ENCODE measurements at places on chromosomes 3 and 15.

DNA sequence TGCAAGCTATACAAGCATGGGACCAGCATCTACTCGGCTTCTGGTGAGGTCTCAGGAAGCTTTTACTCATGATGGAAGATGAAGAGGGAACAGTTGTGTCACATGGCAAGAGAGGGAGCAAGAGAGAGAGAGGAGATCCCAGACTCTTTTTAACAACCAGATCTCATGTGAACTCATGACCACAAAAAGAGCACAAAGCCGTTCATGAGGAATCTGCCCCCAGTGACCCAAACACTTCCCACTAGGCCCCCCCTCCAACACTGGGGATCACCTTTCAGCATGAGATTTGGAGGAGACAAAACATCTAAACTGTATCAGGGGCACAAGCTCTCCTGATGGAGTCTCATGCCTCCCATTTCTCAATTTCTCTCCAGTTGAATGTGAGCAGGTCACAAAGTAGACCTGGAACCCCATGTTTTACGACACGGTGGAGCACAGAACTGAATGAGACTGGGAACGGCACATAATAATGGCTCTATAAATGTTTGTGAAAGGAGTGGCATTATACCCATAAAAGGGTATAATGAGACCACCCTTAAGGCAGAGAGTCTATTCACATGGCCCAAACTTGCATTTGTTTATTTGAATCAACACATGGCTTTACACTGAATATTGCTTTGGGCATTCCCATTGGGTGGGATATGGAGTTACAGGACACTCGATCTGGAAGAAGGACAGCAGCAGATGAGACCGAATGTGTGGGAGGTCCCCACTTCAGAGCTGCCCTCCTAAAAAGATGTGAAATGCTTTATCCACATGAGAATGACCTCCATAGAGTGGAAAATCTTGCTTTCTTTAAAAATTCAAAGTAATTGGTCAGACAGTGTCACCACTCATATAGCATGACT, 38.8 kb downstream of the IL16 start:
- DNase-seq: no peak

GRCh38 chr15:36330598-36330997, 248.8 kb upstream of the CDIN1 start:
- DNase-seq: no peak

DNA sequence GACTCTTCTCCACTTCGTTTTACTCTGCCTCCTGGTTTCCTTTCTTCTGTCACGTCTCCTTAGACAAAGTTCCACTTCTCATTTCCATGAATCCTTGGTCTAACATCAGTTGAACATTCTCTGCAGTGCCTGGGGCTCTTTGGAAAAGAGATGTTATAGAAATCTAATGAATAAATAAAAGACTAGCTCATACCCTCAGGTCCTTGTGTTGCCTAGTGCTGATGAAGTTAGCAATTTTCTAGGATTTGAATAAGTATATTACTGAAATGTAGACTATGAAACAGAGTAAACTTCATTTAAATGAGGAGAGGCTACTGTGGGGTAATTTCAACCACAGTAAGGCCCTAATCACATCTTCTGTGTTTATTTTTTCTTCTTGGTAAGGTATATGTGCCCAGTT, 146.9 kb upstream of the CADPS start:
- DNase-seq: no peak

DNA sequence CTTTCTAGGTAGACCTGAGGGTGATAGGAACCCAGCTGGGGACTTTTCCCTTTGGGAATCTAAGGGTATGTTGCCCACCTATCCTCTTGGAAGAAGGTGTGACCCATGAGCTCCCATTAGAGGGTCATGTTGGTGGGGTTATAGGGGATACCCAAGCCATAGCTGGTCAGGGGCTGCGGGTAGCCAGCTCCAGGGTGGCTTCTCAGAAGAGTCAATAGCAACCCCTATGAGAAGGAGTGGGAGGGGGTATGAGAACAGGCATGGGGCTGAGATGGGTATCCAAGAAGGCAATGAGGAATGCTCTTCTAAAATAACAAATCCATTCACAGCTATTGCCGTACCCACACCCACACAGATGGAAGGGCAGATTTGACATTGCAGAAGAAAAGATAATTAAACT, 217.8 kb downstream of the UACA start:
- DNase-seq: no peak

GRCh38 chr3:182794455-182795388, 1.4 kb downstream of the ATP11B start:
- no peak for DNase-seq

DNA sequence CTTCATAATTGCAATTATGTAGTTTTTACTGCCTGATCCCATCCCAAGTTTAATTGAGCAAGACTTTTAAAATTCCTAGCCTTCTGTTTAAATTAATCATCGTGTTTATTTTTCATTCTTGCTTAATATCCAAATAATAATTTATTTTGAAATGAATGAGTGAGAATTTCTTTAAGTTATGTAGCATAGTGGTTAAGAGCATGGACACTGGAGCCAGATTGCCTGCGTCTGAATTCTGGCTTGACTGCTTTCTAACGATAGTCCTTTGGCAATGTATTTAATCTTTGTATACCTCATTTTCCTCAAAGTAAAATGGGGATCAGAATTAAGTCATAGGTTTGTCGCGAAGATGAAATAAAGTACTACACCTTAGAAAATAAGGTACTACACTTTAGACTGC, 71.4 kb downstream of the LRRC49 start:
- DNase-seq: no peak

DNA sequence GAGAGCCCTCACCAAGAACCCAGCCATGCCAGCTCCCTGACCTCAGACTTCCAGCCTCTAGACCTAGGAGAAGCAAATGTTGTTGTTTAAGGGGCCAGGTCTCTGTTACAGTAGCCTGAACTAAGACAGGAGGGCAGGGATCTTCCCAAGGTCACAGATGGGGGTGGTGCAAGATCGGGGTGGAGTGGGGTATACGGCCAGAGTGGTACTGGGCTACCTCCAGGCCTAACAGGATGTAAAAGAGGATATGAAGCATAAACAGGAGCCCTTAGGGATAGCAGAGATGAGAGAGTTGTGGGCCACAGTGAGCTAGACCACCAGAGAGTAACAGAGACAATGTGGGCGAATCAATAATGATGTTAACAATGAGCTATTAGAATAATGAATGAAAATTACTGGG, 82.9 kb downstream of the TOP2B start:
- no peak for DNase-seq

DNA sequence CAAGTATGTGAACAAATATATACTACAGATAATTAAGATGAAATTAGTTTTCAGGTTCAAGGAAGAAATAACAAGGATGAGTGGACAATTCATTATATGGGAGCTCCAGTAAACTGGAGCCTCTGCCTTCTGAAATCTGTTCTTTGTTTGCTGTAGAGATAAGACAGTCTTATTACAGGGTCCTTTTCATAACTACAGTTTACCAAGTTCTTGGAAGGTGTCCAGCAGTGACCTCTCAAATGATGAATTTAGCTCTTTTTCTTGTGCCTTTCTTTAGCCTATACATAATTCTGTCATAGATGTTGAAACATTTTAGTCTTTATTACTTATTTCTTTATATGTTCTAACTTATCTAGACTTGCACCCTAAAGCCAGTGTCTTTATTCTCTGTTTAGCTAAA, 89.7 kb upstream of the GBE1 start:
- no peak for DNase-seq

DNA sequence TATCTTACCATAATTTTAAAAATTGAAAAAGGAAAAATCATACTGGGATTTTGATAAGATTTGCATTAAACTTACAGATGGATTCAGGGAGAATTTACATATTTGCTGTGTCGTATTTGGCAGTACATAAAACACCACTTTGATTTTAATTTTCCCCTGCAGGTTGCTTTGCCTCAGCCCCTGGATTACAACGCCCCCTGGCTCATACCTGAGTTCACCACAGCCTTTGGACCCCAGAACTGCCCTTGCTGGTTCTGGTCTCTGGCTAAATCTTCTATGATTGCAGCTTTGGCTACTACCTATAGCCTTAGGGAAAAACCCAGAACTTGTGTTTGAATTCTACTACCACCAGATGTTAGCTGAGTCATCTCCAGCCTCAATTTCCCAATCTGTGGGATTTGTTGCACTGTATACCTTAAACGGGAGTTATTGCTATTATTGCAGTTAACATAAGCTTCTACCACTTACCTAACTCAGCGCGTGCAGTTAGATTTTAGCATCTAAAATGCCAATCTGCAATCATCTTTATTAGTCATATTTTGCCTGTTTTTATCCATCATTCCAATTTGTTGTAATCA, 315.7 kb upstream of the GADL1 start:
- DNase-seq: no peak

- DNase-seq: no peak
Observed at GRCh38 chr15:100856867-100857266, 22.8 kb upstream of the ALDH1A3 start.

DNA sequence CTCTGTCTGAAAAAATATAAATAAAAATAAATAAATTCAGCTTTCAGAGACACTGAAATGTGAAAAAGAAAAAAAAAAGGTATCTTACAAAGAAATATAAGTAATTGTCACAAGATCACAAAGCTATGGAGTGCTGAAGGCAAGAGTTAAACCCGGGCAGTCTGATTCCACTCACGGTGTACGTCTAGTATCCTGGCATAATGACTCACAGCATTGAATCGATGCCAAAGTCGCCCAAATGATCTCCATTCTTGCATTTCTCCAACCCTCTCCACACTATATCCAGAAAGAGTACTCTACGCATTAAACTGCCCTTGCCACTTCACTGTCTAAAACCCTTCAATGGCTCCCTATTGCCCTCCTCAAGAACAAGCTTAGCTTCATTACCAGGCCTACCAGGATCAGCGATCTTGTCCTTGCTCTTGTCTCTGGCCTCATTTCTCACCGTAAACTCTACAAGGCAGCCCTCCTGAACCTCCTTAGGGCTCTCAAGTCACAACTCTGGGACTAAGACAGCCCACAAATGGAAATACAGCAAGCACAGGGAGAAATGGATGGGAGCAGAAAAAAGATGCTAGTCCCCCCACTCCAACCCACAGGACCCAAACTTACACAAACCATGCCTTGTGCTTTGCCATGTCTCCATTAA, 7.7 kb downstream of the SUCLG2 start:
- DNase-seq: no peak

DNA sequence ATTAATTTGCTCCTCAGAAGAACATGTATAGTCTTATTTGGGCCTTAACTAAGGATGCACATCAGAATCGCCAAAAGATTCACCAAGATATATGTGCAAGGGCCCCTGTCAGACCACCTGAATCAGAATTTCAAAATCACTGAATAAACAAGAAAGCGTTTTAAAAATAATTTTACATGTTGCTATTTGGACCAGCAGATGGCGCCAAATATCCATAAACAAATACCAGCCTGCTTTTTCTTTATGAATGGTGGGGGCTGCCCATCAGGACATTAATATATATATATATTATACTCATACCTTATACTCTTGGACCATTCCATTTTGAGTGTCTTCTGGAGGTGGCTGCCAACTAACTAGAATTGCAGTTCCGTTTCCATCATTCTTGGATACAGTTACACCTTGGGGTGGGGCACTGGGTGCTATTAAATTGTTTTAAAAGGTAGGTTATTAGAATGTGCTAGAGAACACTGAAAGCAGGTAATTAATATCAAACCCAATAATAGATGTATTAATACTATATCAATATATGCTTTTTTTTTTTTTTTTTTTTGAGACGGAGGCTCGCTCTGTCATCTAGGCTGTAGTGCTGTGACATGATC, 1108.3 kb downstream of the ROBO1 start:
- DNase-seq: no peak

GRCh38 chr15:88230823-88231222, 25.7 kb downstream of the NTRK3 start:
- no peak for DNase-seq

GRCh38 chr15:88894819-88895767, at the start of gene HAPLN3:
Gene HAPLN3, minus strand, starts transcription at chr15:88895544. Its CDS starts 8,246 bp downstream, at chr15:88887298.
- no peak for DNase-seq

GRCh38 chr15:48112242-48112641, 8.5 kb upstream of the SLC24A5 start:
- DNase-seq: no peak

DNA sequence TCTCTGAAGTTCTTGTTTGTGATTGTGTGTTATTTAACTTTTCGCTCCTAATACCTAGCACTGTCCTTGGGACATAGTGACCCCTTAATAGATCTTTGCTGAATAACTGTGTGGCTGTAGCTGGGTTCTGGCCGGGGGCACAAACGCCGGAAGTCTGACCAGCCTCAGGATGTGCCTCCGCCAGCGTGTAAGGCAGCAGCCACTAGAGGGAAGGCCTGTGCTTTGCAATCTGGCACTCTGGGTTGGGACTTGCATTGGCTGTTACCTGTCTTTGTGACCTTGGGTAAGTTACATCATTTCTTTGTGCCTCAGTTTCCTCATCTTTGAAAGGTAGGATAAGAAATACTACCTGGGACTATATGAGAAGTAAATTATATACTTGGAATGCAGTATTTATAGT, 158.7 kb downstream of the GHSR start:
- DNase-seq: no peak

DNA sequence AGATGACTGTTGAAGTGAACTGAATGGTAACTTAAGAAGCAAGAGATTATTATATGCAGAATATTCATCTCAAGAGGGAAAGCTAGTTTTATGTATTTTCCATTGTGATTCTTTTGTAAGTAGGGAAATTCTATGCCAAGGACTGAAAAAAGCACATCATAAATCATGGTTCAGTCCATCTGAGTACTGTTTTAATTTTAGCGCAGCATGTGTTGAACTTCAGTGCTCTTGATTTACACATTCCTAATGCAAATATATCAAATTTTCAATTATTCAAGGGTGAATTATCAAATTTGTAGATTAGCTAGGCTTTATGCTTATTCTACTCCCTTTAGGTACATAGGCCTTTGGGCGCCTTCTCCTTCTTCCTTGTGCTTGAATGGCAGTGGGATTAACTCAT, 50.3 kb upstream of the TCF12 start:
- DNase-seq: no peak

DNA sequence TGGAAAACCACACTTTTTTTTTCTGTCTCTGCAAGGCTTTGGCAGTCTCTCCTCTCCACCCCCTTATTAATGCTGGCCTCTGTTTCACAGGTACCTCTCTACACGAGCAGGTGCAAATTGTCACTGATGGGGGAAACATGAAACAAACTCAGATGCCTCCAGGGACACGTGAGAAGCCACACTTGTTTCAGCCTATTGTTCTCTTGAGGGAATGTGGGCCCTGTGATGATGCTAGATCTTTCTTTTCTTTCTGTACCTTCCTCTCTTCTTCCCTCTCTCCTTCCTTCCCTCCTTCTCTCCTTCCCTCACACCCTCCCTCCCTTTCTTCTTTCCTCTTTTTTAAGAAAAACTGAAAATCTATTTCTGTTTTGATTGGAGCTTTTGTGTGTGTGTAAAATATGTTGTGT, 5.7 kb upstream of the BLM start:
- no peak for DNase-seq

- DNase-seq: no peak
Observed at GRCh38 chr3:105362021-105362665, 4.6 kb upstream of the ALCAM start.

GRCh38 chr3:454986-455385, 258.4 kb downstream of the CHL1 start:
- no peak for DNase-seq

GRCh38 chr3:38490281-38491030, 5.7 kb upstream of the EXOG start:
- no peak for DNase-seq
